Central memory CD8-positive, alpha-beta T cell (primary cell): ENCODE measurements at places on chromosomes 11 and 22.

DNA sequence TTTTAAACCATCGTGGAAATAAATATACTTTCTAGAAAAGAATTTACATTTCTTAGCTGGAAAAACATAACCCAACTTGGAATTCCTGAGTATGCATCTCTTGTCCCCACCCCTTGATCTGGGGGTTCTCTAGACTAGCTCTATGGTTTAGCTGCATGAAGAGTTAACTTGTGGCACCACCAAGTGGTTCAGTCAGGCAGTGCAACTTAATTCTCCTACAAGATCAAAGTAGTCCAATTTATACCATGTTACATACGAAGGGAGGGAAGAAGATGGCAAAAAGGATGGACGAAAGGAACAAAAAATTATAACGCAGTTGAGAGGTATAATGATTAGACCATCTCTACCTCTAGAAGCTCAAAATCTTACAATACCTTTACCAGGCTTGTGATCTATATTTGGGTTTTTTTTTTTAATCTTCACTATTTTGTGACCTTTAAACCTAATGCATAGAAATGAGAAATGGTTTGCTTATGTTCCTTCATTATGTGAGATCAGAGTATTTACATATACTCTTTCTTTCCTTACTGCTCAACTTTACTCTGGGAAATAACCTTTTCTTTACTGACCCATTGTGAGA, 28.5 kb upstream of the ALKBH3 start:
- no peak overlapping the region for H3K27ac ChIP-seq
- no peaks in the 10 kb centered on the region for H3K27me3 ChIP-seq
- H3K4me3 ChIP-seq, result no peak overlapping the region
- DNase-seq, result peak; percentile 25
- no peaks in the 10 kb centered on the region for H3K4me1 ChIP-seq

GRCh38 chr11:38156495-38157146, 1558.6 kb upstream of the RAG2 start:
- no peaks in the 10 kb centered on the region for H3K27me3 ChIP-seq
- no peak for DNase-seq
- H3K36me3 ChIP-seq, result no peaks in the 10 kb centered on the region
- H3K4me1 ChIP-seq, result no peaks in the 10 kb centered on the region
- no peak overlapping the region for H3K4me3 ChIP-seq

- peaks cover 5% of the 10 kb centered on the region for H3K4me1 ChIP-seq
- H3K4me3 ChIP-seq, result no peak overlapping the region
- no peaks in the 10 kb centered on the region for H3K36me3 ChIP-seq
These were observed 63.7 kb downstream of the CYTH4 start for GRCh38 chr22:37345863-37346504.

- no peak overlapping the region for H3K4me3 ChIP-seq
- DNase-seq, result no peak
- H3K27me3 ChIP-seq, result peaks cover 31% of the 10 kb centered on the region
- H3K36me3 ChIP-seq, result peaks cover 2% of the 10 kb centered on the region
These were observed 642.9 kb downstream of the BRD1 start for GRCh38 chr22:49184736-49185135.
